ENCODE measurements at places on chromosomes 3 and 15.

GRCh38 chr3:118089563-118089962 lies 945.1 kb downstream of the IGSF11 start:
- no peak for DNase-seq

GRCh38 chr3:111519178-111519855 lies 22.7 kb upstream of the CD96 start:
- DNase-seq, result no peak

DNA sequence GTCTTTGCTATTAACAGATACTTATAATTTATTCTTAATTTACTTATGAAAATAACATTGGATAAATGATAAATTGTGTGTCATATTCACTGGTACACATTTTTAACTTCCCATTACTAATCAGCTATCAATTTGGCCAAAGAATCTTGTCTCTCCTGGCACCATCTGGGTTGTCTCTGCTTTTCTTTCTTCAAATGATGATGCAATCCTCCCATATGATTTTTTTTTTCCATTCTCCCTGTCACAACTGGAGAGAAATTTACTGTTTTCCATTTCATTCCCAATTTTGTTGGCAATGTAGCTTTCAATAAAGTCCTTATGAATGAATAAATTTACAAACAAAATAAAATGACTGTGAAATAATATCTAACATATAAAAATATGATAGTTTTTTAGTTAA lies 743.7 kb upstream of the EPHA6 start:
- DNase-seq, result no peak

GRCh38 chr15:39535466-39535865 lies 45.4 kb upstream of the THBS1 start:
- no peak for DNase-seq

- no peak for DNase-seq
Measured at GRCh38 chr15:101318147-101318819, 23.2 kb upstream of the SNRPA1 start.

DNA sequence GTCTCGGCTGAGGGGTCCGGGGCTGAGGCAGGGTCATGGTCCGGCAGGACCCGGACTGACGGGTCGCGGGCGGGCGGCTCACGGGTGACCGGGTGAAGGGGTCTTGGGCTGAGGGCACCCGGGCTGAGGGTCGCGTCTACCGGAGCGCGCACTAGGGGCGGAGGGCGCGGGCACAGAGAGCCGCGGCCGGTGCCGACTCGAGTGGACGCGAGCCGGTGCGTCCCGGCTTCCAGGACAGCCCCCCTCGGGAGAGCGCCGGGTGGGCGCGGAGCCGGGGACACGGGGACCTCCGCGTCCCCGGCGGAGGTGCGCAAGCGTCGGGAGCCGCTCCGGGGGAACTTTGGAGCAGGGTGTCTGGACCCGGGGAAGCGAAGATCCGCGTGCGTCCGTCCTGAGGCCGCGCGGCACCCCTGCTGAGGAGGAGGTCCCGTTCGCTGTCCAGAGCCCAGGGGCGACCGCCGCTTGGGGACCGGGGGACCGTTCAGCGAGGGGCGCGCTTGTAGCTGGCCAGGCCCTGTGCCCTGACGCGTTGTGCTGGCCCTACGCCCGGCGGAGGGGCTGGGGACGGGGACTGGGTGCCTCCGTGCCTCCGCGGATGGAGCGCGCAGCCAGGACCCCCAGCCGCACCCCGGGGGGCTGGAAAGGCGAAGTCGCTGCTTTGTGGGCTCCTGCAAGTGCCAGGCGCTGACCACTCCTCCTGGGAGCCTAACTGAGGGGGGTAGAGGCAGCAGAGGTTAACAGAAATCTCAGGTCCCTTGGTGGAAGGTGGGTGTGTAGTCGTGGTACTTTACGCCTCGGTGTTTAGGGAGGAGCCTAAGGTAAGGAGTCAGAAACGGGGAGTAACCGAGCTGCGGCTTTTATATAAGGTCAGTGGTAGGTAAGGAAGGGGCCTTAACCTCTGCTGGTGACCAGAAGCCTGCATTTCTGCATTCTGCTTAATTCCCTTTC lies at the start of gene PPARG:
Gene PPARG, plus strand, starts transcription at position 889 of the 948 bp plus-strand sequence. CDS start 90,642 bp downstream, outside the sequence.
- no peak for DNase-seq

- DNase-seq, result no peak
Measured at GRCh38 chr3:186128158-186128557, 19.3 kb upstream of the ETV5 start.

- no peak for DNase-seq
Measured at GRCh38 chr15:85595804-85596536, 198.8 kb downstream of the KLHL25 start.

DNA sequence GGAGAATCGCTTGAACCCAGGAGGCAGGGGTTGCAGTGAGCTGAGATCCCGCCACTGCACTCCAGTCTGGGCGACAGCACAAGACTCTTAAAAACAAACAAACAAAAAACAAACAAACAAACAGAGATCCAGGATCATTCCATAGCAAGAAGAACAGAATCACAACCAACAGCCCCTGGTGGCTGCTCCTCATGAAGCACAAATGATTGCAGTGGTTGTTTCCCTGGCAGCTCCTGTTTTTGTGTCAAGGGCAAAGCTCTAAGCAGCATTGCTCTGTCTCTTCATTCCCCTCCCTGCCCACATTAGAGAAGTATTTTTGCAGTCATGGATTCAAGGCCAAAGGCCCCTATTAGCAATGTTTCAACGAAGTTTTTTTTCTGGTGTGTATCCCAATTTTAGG lies 25.8 kb upstream of the BLM start:
- no peak for DNase-seq

DNA sequence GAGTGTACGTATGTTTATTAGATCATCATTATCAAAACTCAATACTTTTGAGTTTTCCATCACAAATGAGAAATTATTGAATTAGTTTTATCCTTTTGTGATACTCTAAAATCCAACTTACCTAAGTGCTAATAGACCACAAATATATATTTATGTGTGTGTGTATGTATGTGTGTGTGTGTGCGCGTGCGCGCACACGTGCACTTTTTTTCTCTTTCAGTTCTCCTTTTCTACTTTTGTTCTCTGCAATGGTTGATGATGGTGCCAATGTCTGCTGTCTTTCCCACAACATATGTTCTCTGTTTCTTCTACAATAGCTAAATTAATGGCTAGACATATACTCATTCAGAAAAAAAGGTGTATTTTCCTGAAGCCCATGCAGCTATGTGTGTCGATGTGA lies 571.6 kb upstream of the ARPP21 start:
- no peak for DNase-seq

DNA sequence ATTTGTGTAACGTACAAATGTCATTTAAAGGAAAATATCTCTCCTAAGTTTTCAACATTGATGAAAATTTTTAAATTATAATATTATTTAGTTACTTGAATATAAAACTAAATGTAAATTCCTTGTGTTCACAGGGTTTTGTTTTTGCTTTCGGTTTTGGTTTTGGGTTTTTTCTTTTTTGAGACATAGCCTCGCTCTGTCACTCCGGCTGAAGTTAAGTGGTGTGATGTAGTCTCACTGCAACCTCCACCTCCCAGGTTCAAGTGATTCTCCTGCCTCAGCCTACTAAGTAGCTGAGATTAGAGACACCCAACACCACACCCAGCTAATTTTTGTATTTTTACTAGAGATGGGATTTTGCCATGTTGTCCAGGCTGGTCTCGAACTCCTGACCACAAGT lies 79.3 kb upstream of the TCF12 start:
- DNase-seq, result no peak

GRCh38 chr15:100373942-100374341 lies 32.2 kb upstream of the ADAMTS17 start:
- DNase-seq, result no peak

DNA sequence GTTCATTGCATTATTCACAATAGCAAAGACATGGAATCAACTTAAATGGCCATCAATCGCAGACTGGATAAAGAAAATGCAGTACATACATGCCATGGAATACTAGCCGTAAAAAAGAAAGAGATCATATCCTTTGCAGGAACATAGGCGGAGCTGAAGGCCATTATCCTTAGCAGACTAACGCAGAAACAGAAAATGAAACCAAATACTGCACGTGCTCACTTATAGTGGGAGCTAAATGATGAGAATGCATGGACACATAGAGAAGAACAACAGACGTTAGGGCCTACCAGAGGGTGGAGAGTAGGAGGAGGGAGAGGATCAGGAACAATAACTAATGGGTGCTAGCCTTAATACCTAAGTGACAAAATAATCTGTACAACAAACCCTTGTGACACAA lies 57.9 kb downstream of the RASA2 start:
- DNase-seq, result no peak

- no peak for DNase-seq
Measured at GRCh38 chr3:171249245-171249644, 211.0 kb downstream of the TNIK start.

- DNase-seq, result no peak
Measured at GRCh38 chr3:112654979-112655378, 14.0 kb upstream of the CCDC80 start.
